ENCODE measurements at places on chromosomes 11 and 22. TPM values are rescaled to one million over a fixed set of nuclear protein-coding genes. Genes with fewer than 3 reads are reported as not detected.

MAP4K2 gene
- polyA plus RNA-seq = 18.6 TPM

PANX3 gene
- not detected for polyA plus RNA-seq

RFPL3 gene
- polyA plus RNA-seq = not detected

DNA sequence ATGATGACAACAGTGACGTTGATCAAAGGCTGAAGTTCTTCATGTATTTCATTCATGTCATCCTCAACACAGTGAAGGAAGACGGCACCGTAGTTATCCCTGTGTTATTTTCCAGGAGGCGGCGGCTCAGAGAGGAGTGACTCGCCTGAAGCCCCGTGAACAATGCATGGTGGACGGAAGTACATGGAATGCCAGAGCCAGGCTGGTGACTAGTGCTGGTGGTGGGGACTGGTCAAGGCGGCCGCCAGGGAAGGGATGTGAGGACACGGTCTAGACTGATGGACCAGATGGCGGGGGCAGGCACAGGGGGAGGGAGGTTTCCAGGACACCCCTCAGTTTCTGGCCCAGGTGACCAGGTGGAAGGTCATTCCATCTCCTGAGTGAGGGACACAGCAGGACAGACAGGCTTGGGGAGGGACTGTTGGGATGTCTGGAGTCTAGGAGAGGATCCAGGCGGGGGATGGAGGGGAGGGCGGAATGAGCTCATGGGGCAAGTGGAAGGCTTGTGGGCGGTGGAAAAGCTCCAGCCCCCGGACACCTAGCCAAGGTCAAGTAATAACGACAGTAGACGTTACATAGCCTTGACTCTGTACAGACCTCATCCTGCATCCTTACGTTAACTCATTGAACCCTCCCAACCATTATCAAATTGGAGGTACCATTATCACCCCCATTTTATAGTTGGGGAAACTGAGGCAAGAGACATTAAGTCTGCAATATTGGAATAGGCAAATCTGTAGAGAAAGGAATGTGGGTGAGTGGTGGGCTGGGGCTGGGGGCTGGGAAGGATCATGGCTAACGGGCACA, 16.0 kb upstream of the PICK1 start:
- DNase-seq = no peak

DNA sequence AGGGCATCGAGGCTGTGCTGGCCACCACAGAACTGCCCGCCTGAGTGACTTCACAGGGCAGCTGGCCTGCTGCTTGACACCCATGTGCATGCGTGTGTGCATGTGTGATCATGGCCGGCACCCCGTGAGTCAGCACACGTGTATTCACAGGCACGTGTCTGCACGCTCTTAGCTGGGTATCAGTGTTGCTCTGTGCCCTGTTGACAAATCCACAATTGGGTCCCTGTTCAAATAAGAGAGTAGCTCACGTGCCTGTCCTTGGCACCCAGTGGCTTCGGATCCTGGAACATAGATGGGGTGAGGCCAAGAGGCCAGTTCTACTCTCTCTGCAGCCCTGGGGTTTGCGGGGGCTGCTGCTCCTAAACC, 14.0 kb downstream of the B3GAT1 start:
- DNase-seq = no peak

DNA sequence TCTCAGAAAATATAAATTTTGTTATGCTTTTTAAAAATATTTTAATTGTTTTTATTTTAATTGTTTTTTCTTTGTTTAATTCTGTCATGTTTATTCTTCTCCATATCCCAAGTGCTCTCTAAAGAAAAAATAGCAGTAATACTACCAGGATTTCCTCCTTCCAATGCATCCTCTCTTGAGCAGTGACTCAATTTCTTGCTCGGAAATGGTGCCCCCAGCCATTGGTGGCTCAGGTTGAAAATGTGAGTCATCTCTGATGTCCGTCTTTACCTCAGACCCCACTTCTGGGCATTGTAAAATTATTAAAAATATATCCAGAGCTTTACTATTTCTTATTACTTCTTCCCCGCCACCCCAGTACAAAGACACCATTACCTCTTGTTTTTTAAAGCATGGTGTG, 898.5 kb downstream of the METTL15 start:
- DNase-seq = no peak

GRCh38 chr11:9951807-9952206, 287.9 kb downstream of the SWAP70 start:
- DNase-seq = peak; percentile 28

GRCh38 chr22:23563111-23563510, 17.0 kb downstream of the IGLL1 start:
- DNase-seq = no peak
